ENCODE measurements at places on chromosomes 1 and 21.

- no peak for DNase-seq
Observed at GRCh38 chr1:190711069-190711468, 233.4 kb upstream of the BRINP3 start.

- DNase-seq: peak; percentile 72
Observed at GRCh38 chr21:42865776-42866160, 13.6 kb downstream of the WDR4 start.

- DNase-seq: no peak
Observed at GRCh38 chr1:43540653-43541071, 10.0 kb downstream of the PTPRF start.

- no peak for DNase-seq
Observed at GRCh38 chr1:109895720-109896504, 14.7 kb upstream of the CSF1 start.

Measured in NCI-H345 (cell line).